NCI-H1092 (cell line): ENCODE measurements at places on chromosomes 3 and 15.

DNA sequence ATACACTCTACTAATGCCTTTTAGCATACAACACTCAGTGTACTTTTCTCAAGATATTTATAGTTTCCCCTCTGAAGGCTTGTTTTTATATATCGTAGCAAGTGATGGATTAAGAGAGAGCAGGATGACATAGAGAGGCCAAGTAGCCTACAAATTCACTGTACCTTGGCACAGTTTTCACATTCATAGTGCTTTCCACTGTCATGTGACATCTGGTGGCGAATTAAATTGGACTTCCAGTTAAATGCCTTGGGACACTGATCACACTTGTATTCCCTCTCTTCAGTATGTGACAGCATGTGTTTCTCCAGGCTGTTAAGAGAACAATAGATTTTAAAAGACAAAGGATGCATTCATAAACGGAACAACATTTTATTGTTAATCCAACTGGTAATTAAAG lies 541.1 kb downstream of the MECOM start:
- no peak for DNase-seq

DNA sequence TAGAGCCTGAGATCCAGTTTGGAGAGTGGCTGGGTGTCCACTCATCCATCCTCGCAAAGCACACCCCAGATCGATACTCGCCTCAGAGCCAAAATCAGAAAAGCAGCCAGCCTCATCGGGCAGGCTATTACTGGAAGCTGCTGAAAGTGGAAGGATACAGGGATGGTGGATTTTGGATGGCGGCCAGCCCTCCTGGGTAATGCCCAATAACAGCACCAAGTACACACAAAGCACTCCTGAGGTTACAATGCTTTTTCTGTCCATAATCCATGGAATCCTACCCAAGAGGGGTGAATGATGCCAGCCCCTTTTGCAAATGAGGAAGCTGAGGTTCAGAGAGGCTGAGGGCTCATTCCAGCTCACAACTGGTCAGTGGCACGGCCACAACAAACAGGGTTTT lies 93.1 kb upstream of the SLC6A11 start:
- peak; percentile 82 for DNase-seq

- DNase-seq, result no peak
Observed at GRCh38 chr3:161838021-161838420, 341.4 kb downstream of the OTOL1 start.

- DNase-seq, result no peak
Observed at GRCh38 chr3:185114756-185115155, 38.1 kb downstream of the C3orf70 start.

- DNase-seq, result no peak
Observed at GRCh38 chr3:58383904-58384303, 49.7 kb downstream of the PDHB start.

GRCh38 chr3:70532806-70533205 lies 220.4 kb upstream of the MDFIC2 start:
- DNase-seq, result no peak

GRCh38 chr3:143697975-143698374 lies 150.3 kb downstream of the SLC9A9 start:
- DNase-seq, result no peak

GRCh38 chr3:124793054-124793739 lies 62.9 kb downstream of the UMPS start:
- DNase-seq, result no peak

GRCh38 chr3:46348823-46349482 lies 5.0 kb upstream of the CCR2 start:
- no peak for DNase-seq

DNA sequence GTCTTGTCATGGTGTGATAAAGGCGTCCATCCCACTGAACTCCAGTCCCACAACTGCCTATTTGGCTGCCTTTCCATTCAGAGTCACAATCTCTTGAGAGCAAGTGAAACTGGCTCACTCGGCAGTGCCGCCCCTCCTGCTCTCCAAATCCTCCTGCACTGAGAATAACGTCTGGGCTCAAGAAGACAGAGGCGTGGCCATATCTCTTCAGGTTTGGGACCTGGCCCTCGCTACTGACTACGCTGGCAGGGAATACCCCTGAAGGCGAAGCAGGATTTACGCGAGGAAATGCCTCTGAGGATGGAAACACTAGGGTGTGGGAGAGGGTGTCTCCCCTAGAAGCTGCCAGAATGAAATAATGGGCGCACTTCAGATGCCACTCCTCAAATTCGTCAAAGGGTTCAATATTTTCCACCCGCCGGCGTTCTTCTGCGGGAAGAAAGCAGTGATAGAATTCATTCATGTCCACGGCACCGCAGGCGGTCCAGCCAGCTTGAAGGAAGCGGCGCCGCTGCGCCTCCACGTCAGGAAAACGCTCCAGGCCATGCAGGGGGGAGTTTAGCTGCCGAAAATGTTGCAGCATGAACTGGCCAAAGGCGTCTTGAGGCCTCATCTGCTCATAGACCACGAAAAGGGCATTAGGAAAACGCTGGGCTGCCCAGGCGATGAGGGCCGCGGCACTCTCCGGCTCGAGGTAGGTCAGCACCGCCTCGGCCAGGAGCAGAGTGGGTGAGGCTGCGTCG lies 985 bp downstream of the LCMT2 start:
- DNase-seq, result no peak

GRCh38 chr3:154122912-154123559 lies 1.8 kb downstream of the ARHGEF26 start:
- no peak for DNase-seq

GRCh38 chr3:10173926-10174435 lies 9.3 kb downstream of the IRAK2 start:
- no peak for DNase-seq

GRCh38 chr3:150472421-150472820 lies 64.3 kb downstream of the TSC22D2 start:
- DNase-seq, result no peak

GRCh38 chr15:80509800-80510199 lies 105.6 kb downstream of the ARNT2 start:
- no peak for DNase-seq

GRCh38 chr15:27989838-27990237 lies 109.3 kb downstream of the OCA2 start:
- no peak for DNase-seq

GRCh38 chr3:7745711-7746110 lies 755.9 kb upstream of the LMCD1 start:
- no peak for DNase-seq

DNA sequence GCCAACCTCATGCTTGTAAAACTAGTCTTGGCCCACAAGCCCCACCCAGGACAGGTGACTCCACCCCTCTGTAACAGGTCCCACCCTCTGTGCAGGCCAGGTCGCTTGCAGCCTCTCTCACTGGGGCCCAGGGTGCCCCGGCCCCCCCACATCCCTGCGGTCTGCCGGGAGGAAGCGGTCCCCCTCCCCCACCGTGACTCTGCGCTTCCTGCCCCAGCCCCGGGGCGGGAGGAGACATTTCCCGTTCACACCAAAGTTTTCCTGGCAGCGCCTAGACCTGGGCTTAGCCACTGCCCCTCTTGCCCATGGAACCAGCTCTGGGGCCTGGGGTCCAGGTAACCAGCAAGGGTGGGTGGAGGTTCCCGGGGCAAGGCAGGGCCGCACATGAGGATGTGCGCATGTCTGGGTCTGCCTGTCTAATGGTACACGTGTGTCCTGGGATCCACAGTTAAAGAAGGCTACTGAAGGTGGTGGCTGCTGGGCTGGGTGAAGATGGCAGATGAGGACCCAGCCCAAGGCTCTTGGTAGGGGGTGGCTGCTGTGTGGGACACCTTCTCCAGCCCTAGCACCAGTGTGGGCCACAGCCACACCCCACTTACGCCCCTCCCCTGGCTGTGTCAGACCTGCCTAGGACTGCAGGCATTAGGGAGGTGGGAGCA lies 8.4 kb downstream of the NBEAL2 start:
- DNase-seq, result no peak

- DNase-seq, result no peak
Observed at GRCh38 chr3:33578325-33579177, 138.3 kb upstream of the UBP1 start.

DNA sequence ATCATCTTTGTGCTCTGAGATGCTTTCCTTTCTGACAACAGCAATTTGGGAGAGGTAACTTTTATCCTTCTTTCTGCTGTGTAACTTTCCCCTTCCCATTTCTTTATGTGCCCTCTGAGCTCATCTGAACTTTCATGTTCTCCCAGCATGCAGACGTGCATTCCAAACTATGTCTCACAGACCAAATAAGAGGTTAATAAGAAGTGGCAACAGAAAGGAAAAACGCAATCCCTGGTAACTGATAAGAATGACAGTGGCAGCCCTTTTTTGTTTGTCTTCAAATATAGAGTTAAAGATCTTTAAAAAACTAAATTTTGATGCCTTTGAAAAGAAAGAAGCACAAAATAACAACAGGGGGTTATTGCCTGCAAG lies 533.4 kb downstream of the FOXP1 start:
- no peak for DNase-seq

DNA sequence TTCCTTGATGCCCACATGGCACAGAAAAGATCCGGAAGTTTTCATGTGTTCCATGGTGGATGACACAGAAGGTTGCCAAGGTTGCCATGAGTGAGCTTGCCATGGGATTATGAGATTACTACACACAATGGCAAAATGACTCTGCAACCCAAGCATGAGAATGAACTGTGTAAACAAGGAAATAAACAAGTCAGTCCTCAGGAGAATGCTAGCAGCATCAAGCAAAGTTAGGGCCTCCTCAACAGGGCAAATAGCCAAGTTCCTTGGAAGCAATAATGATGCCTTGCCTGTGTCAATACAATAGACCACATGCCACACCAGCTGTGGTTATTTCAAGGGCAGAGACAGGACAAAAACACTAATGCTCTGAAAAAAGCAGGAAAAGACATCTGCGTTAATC lies 41.8 kb downstream of the AQR start:
- no peak for DNase-seq

DNA sequence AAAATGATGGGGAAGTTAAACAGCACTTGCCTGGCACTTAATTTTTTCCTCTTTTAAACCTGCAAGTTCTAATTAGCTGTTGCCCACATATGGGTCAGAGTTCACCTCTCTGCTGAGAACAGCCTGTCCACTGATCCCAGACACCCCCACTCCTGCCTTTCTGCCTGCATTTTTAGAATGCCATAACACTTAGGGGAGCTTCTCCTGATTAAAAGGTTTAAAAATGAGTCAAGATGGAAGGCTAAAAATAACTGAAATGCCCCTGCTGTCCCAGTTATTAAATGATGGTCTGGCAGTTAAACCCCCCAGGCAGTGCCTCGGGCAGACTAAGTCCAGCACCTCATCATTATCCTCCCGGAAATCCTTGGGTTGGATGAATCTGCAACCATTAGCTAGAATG lies 913.6 kb upstream of the ARPP21 start:
- no peak for DNase-seq

DNA sequence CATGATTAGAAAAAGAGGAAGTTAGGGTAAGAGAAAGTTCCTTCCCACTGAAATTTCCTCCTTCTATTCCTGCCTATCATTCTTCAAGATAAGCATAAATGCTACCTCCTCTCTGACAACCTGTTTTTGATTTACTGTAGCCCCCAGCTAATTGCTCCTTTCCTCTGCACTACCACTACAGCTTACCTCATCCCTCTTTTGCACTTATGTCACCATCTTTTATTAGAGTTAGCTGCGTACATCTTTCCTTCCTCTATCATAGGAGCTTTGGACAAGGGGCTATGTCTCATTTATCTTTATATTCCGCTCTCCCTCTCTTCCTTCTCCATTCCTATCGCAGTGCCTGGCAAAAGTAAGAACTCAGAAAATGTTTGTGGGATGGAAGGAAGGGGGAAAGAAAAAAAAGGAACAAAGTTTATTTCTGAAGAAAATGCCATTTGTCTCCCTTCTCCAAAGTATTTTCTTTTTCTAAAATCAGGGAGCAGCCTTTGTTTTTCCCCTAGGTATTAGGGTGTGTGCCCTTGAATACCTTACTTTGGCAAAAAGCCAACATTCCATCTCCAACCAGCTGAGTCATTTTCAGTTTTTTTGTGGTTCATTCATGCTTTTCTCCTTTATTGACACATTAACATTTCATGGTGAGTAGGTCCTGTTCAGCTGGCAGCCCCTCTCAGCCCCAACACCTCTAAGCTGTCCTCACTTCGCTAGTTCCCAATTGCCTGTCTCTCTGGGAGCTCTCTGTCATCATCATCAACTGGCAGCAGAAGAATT lies 87.6 kb upstream of the SOX2 start:
- no peak for DNase-seq

- DNase-seq, result no peak
Observed at GRCh38 chr15:97071668-97072067, 741.2 kb downstream of the NR2F2 start.

DNA sequence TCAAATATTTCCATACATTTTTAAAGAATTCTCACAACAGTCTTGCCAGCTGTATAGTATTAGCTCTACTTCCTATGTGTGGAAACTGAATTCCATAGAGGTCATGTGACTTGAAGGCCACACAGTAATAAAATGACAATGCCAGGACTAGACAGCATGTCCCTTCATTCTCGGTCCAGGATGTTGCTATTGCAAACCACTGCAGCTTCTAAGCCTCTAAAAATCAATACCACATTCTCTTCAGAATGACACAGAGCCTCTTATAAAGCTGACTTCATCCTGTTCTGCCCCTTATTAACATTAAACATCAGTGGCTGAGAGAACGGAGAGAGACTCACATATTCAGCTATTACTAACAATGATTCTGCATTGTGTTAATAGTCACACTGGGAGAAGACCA lies 240.3 kb upstream of the PEX5L start:
- no peak for DNase-seq

- no peak for DNase-seq
Observed at GRCh38 chr15:66826507-66826906, 124.5 kb downstream of the SMAD6 start.

DNA sequence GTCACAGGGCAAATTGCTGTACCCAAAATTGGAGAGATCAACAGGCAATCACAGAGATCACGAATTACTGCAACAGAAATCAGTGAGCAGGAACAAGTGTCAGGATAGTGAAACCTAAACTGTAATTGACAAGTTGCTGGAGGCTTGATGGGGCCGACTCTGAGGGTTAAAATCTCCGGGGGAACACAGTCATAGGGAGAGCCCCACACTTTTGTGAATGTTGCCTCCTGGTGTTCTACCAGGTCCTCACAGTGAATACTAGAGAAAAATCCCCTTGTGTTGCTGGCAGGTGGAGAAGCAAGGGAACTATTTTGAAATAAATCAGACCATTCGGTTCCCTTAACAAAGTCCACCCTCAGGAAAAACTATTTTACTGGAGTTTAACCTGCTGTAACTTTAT lies 697.5 kb upstream of the CBLB start:
- DNase-seq, result no peak

- DNase-seq, result no peak
Observed at GRCh38 chr15:69869881-69870505, 227.7 kb downstream of the TLE3 start.

GRCh38 chr3:126540342-126540849 lies 16.4 kb downstream of the CHST13 start:
- no peak for DNase-seq
